ENCODE measurements at places on chromosomes 3 and 15. TPM values are rescaled to one million over a fixed set of nuclear protein-coding genes. Genes with fewer than 3 reads are reported as not detected.

ERICH6 gene
- total RNA-seq = not detected

LEO1 gene
- 66.7 TPM for total RNA-seq

RLBP1 gene
- total RNA-seq = not detected

SLMAP gene
- total RNA-seq = 23.7 TPM

SH3GL3 gene
- total RNA-seq = 0.59 TPM

C3orf85 gene
- total RNA-seq = not detected

CLPX gene
- 47.0 TPM for total RNA-seq

ADIPOQ gene
- not detected for total RNA-seq

TM4SF1 gene
- 1,500 TPM for total RNA-seq

STARD9 gene
- 1.7 TPM for total RNA-seq

HDGFL3 gene
- 38.1 TPM for total RNA-seq

FBN1 gene
- total RNA-seq = 6.8 TPM

USP50 gene
- 0.24 TPM for total RNA-seq

ACP3 gene
- not detected for total RNA-seq
